Activated T-helper 1 cell treated with anti-CD3 and anti-CD28 coated beads, Interleukin-2, amount 50 U/mL, for 16 hours (primary cell): ENCODE measurements at places on chromosomes 7 and 10.

DNA sequence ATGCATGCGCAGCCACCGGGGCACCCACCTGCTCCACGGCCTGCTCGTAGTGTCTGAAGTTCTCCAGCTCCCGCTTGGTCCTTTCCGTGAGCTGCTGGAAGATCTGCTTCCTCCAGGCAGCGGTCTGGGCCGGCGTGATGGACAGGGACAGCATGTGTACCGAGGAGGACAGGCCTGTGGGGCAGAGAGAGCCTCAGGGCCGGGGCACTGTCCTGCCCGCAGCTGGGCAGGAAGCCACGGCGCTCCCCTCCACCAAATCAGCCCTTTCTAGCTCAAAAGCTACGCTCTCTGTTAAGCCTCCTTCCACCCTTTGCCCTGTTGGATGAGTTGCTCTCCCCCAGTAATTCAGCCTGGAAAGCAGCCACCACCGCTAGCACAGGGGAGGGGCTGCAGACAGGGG lies 19.2 kb downstream of the TECPR1 start:
- no peak for DNase-seq

DNA sequence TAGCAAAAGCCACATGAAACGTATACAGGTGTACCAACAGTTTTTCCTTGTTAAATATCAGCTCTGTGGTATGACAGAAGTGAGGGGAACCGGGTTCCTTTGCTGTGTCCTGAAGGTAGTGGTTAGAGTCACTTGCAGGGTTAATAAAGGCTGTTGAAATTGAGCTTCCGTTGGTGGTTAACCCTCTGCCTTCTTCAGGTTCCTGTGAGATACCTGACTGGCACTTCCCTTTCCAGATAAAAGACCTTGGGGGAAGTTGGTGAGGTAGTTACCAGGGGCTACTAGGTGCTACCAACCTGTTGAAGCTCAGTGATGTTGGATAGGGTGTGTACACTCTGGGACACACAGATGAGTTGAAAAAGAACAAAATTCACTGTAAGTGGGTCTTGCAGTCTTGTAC lies 384.1 kb downstream of the GATA3 start:
- DNase-seq, result no peak

DNA sequence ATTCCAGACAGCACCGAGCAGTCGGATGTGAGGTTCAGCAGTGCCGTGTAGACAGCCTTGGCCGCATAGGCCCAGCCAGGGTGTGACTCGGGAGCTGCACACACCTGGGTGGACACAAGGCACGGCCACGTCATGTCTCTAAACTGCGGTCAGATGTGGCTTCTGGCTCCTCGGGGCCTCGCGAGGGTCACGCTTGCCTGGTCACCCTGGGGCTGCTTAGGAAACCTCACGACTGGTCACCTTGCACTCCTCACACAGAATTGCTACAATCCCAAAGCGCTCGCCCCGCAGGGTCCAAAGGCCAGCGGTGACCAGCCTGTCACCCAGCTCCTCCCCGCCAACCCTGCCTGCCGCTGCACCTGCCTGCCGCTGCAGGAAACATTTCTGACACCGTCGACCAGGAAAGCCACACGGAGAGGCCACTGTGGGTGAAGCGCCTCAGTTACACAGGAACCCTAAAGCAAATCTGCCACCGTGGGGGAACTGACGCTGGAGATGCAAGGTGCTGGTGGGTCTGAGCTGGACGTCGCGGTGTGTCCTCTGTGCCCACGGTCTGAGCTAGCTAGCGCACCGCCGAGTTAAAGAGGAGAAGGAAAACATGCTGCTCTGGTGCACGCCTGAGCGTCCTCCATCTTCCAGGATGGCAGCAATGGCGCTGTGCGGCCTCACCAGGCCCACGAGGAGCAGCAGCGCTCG lies 5.0 kb downstream of the GPER1 start:
- DNase-seq, result no peak

- DNase-seq, result no peak
These were observed 455 bp upstream of the SPAG6 start for GRCh38 chr10:22344781-22345300.

- no peak for DNase-seq
These were observed 378.5 kb downstream of the CNTNAP2 start for GRCh38 chr7:146494952-146495596.

DNA sequence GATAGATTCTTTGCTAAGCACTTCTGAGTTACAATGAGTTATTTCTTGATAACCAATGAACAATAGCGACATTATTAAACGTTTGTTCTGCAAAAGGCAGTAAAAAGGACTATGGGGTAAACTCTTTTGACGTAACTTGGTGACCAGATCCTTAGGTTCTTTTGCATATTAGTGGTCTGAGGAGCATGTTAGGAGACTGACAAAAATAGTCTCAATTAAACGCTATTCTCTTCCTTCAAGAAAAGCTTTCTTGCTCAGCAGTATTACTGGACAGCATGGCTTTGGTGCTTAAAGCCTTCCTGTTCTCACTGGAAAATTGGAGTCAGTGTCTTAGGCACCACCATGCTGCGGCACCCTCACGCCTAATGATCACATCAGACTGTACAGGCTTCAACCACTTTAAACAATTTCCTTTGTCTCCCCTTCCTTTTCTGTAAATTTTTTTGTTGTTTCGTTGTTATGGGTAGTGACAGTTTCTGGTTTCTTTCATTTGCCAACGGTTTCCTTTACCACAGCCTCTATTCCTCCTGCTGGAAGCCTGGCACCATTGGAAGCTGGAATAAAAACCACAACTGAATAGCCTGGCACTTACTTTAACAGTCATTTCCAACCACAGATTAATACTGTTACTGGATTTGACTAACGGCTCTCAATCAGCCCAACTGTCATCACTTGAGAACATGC lies 49.2 kb upstream of the FAM133B start:
- no peak for DNase-seq

DNA sequence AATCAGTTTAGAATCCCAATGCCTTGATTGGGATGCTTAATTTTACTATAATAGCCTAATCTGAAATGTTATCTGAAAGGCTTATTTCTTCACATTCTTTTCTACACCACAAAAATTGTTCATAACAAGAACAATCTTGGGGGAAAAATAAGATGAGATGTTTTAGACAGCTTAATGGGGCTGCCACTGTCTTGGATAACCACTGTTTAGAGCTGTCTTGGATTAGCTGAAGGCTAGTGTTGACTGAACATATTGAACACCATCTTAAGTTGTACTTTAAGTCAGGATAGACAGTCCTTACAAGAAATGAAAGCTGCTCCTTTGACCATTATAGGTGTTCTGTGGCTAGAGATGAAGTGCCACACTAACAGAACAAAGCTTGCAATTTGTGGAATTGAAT lies 501.3 kb downstream of the GFRA1 start:
- no peak for DNase-seq

- DNase-seq, result no peak
These were observed 2.0 kb downstream of the ACSM6 start for GRCh38 chr10:95196046-95196445.

DNA sequence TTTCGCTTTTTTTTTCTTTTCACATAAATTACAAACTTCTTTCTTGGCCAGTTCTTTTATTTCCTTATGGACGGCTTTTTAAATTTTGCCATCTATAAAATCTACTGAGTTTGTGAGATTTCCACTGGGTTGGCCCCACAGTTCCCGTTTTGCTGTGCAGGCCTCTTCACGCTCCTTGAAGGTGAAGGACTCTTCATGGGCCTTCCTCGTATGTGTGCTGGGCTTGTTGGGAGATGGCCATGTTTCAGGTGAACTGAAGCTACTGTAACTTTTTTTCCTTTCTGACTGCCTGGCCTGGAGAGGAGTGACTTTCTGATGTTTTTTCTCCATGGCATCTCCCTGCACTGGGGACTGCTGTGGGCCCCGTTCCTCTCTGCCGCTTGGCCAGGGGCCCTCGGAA lies 262.4 kb downstream of the COBL start:
- no peak for DNase-seq

DNA sequence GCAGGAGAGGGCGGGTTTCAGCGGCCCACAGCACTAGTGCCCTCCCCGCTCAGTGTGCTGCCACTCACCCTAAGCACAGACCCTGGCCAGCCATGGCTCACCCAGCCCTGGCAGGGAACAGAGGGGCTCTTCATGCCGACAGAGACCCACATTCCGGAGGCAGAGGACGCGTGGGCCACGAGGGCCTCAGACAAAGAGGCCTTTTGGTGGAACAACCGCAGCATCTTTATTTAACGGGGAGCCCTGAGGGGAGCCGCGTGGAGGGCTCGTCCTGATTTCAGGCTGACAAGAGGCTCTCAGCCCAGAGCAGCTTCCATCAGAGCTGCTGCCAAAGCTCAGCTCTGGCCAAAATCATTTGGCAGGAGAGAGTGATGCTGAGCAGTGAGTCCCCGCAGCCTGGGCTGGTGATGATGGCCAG lies 127.8 kb downstream of the SH3PXD2A start:
- no peak for DNase-seq

DNA sequence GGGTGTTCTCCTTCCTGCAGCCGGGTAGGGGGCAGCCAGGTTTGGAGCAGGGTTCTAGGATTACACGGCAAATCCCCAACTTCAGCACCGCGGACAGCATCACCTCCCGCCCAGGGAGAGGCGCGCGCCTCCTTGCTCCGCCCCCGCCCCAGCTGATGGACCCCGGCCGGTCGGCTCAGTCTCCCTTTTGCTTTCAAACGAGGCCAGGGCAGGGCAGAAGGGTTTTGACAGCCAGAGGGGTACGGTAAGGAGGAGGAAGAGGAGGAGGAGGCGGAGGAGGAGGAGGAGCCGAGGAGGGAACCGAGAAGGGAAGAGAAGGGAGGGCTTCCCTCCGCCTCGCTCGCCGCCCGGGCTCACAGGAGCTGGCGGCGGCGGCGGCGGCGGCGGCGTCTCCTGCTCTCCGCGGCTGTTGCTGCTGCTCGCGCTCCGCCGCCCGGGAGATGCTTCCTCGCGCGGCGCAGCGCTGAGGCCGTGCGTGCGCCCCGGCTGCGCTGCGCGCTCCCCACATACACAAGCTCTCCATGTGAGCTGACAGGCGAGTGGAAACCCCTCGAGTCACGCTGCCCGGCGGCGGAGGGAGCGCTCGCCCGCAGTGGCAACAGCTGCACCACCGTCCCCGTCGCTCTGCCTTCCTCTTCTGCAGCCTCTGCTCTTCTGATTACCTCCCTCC lies 615 bp upstream of the CNTNAP2 start:
- DNase-seq, result no peak

DNA sequence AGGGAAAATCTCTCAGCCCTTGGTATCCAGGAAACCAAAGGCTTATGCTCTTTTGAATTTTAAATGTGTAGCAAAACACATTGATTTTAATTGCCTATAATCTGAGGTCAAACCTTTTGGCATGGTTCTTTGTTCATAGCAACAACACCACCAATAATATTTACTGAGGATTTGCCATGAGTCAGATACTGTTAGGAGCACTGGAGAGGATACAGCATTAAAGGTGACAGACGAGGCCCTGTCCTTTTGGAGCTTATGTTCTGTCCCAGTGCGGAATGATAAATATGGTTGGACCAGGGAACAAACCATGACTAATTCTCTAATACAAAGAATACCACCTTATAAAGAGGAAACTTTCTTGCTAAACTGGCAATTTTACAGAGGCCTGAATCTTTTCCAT lies 176.6 kb downstream of the CTNNA3 start:
- no peak for DNase-seq

DNA sequence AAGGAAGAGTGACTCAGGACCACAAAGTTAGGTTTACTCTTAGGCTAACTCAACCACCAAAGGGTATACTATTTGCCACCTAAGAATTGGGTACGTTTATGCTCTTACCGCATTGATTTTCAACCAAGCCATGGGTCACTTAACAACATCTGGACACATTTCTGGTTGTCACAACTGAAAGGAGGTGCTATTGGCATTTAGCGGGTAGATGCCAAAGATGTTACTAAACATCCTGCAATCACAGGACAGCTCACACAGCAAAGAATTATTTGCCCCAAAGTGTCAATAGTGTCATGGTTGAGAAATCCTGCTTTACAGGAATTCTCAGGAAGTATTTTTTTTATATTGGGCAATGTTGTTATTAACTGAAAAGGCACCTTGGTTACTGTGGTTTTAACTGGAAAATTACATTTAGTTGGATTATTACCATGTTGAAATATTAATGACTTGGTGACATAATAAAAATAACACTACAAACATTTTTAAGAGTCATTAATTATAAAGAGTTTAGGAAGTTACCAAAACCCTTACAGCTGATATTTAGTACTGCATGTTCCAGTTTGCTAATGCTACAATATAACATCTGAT lies 185.0 kb upstream of the TMEM196 start:
- DNase-seq, result no peak

DNA sequence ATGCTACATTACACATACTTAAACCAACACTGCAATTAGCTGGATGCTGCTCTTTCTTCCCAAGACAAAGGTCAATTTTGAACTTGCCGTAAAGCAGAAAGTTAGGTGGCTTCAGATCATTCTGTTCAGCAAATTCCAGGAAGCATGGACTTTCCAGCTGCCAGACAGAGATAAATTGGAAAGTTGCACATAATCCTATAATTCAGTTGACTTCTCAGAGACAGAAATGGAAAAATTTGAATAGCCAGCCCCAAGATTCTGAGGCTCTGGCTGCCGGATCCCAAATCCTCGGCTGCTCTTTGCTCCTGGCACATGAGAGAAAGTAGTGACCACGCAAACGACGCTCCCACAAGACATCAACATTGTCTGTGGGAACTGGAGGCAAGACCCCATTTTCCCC lies 105.0 kb upstream of the VIPR2 start:
- no peak for DNase-seq

GRCh38 chr7:111958896-111959295 lies 247.3 kb downstream of the DOCK4 start:
- no peak for DNase-seq

DNA sequence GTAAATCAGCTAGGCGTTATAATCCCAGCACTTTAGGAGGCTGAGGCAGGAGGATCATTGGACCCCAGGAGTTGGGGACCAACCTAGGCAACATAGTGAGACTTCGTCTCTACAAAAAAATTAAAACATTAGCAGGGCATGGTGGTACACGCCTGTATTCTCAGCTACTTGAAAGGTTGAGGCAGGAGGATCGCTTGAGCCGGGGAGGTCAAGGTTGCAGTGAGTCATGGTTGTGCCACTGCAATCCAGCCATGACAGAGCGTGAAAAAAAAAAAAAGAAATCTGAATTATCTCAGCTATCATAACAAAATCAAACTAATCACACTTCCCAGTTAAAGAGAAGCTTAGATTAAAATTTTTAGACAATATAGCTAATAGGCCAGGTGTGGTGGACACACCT lies 35.3 kb downstream of the ATAD1 start:
- DNase-seq, result no peak

DNA sequence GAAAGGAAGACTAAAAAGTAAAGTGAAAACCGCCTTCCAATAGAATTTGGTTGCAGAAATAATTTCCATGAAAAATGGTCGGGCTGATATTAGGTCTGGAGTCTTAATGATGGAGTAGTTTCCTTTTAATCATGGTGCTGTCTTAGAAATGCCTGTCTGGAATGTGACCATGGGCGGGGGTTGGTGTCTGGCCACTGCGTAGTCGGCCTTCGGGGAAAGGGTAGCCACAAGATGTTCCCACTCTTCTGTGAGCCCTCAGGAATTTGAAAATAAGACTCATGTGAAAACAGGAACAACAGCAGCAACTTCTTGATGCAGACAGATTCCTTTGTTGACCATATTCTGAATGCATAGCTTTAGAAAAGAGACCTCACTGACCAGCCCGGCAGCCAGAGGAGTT lies 176.8 kb downstream of the KIAA1217 start:
- DNase-seq, result no peak

GRCh38 chr7:158505683-158506082 lies 81.9 kb downstream of the PTPRN2 start:
- no peak for DNase-seq

GRCh38 chr7:48252995-48253394 lies 81.7 kb downstream of the ABCA13 start:
- DNase-seq, result no peak

GRCh38 chr7:143368387-143368786 lies 5.9 kb upstream of the FAM131B start:
- DNase-seq, result no peak

GRCh38 chr7:104979167-104979841 lies 34.7 kb upstream of the KMT2E start:
- DNase-seq, result no peak
